ENCODE measurements at places on chromosomes 1 and 21.

- no peak for DNase-seq
Observed at GRCh38 chr1:31828341-31828740, 12.5 kb upstream of the SPOCD1 start.

GRCh38 chr21:24727803-24728440, 879.4 kb downstream of the MRPL39 start:
- DNase-seq = no peak

DNA sequence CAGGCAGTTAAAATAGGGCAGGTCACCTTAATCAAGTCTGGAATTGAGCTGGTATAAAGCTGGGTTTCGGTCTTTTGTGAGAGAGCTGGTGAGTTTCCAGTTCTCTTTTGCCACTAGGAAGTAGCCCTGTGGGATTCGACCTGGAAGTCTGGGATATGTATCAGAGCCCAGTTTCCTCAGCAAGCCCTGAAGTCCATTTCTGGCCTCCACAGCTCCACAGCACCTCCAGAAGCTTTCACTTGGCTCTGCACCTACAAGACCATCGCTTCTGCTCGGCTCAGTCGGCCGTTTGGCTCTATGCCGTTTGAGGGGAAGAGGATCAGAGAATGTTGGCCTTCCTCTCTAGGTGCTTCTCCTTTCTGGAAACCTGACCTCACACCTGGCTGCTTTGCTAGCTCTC, 148.0 kb downstream of the GALNT2 start:
- DNase-seq = no peak

GRCh38 chr1:108107658-108108057, 92.5 kb downstream of the SLC25A24 start:
- peak; percentile 45 for DNase-seq

- no peak for DNase-seq
Observed at GRCh38 chr1:194705123-194705854, 1518.9 kb upstream of the B3GALT2 start.

- peak; percentile 29 for DNase-seq
Observed at GRCh38 chr1:37561133-37562132, 4.7 kb downstream of the DNALI1 start.

DNA sequence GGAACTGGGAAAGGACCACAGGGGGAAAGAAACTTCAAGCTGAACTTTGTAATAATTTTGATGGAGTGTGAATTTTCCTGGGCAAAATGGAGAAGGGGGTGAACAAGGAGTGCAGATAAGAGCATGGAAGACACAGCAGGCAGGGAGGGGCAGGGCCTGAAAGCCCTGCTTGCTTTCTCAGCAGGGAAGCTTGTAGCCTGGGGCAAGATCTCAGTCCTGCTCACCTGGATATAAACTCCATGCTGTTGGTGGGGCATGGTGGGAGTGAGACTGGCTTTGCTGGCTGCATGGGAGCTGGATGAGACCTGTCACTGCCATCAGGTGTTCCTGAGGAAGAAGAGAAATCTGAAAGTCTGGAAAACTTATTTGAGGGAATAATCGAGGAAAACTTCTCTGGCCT, 58.7 kb upstream of the RC3H1 start:
- DNase-seq = no peak

DNA sequence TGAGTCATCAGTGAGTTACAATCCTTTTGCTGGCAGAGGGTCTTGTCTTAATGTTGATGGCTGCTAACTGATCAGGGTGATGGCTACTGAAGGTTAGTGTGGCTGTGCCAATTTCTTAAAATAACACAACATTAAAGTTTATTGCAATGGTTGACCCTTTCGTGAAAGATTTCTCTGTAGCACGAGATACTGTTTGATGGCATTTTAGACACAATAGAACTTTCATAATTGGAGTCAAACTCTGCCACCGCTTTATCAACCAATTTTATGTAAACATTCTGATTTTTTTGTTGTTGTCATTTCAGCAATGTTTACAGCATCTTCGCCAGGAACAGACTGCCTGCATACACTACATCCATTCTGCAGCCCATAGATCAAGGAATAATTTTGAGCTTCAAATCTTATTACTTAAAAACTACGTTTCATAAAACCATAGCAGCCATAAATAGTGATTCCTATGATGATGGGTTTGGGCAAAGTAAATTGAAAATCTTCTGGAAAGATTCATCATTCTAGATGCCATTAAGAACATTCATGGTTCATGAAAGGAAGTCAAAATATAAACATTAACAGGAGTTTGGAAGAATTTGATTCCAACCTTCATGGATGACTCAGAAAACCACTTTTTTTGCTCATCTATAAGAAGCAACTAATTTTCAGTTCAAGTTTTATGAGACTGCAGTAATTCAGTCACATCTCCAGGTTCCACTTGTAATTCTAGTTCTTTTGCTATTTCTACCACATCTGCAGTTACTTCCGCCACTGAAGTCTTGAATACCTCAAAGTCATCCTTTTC, 85.9 kb downstream of the TYW3 start:
- DNase-seq = no peak

DNA sequence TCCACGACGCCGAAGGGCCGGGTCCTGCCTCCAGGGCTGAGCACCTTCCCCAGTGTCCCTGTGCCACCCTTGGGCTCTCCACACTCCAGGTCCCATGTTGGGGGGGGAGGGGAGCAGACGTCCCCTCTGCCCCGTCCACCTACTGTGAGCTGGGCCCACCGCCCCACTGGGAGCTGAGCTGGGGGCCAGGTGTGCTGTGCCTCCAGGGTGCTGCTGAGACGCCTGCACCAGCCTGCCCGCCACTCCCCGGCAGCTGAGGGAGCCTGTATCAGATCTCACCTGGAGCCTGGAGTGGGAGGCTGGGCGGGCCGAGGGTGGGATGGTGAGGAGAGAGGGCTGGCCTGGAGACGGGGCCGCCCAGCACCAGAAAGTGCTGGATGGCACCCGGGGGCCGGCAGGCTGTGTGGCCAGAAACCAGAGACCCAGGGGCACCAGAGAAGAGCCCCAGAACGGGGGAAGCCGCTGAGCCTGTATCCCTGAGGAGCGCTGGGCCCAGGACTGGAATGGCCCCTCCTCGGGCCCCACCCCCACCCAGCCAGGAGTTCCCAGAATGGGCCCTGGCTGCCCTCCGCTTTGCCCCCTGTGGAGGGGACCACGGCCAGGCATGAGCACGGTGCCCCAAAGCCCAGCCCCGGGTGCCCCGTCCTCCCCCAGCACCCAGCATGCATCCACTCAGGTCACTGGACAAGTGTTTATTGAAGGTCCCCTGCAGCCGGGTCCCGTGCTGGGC, 3.4 kb downstream of the TNFRSF18 start:
- DNase-seq = no peak

DNA sequence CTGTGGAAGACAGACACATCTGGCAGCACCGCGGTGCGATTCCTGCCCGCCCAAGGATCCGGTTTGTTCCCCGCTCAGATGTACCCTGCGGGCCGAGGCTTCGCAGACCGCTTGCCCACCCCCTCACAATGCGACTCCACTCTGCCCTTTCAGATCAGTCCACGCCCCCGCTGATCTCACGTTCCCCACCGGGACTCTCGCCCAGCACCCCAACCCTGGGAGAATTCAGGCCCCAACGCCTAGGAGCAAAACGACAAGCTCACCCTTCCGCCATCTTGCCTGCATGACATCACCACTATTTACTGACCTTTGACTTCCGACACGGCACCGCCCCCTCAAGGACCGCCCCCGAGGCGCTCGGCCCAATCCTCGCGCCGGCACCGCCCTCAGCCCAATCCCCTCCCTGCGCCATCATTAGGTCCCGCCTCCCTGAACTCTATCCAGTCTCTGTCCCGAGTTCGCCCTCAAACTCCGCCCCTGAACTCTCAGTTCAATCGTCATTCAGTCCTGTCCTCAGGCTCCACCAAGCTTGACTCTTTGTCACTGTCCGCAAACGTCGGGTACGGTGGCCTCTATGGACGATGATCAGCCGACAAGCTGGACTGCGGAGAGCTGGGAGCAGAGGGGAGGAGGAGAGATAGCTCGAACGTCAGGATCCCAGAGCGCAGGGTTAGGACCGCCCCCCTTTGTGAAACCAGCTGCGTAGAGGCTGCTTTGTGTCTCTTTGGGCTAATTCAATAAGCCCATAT, at the start of gene BSDC1:
Gene BSDC1, minus strand, starts transcription at position 301 of the 749 bp plus-strand sequence. Its CDS starts 27 bp downstream, at position 274.
- DNase-seq = peak; percentile 96

DNA sequence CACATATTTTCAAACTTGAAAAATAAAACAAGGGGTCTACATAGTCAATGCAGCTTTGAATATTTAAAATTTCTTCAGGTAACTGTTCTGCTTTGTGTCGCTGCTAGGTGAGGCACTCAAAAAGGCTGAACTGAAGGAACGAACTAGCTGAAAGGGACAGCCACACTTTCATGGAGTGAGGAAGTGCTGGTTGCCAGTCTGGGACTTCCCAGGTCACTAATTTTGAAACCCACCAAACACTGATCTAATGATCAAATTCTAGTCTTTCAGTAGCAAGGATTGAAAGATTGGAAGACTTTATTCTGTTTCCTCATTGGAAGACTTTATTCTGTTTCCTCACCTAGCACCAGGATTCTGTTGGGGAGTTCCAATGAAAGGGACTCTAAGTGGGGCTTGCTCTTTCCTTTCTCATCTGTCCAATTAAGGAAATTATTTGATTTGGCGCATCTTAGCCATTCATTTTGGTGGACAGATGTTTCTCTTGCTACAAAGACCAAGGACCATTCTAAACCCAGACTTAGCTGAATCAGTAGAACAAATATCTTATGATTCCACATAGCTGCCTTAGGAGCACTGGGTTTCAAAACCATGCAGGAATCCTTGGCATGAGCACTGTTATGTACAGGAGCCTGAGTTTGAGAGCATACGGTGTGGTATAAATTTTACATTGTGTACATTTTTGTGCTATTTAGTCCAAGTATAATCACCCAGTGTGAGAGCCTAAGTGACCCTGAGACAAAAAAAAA, 10.9 kb upstream of the ARID1A start:
- DNase-seq = no peak

GRCh38 chr21:46116776-46117585, 19.1 kb downstream of the COL6A2 start:
- no peak for DNase-seq

- DNase-seq = no peak
Observed at GRCh38 chr1:1315435-1315954, 7.1 kb downstream of the PUSL1 start.
